ENCODE measurements at places on chromosomes 2 and 18.

- DNase-seq: no peak
Observed at GRCh38 chr2:157830696-157831570, 45.2 kb downstream of the ACVR1 start.

- DNase-seq: no peak
Observed at GRCh38 chr2:2763351-2764000, 432.4 kb upstream of the MYT1L start.

DNA sequence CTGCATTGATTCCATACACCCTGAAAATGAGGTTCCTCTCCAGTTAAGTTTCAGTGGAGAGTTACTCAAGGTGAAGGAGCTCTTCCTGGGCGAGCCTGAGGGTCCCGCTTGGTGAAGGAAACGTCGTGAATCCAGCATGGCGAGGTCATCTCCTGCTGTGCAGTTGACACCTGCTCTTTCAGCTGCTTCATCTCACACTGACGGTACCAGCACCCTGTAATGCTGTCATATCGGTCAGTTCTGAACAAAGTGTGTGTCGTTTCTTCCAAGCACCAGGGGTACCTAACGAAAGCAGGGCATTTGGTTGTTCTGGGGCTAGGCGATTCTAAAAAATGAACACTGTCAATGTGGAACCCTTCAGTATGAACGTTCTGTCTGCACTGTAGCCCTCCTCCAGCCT, 52.6 kb downstream of the ITGB1BP1 start:
- no peak for DNase-seq

GRCh38 chr2:84175970-84176369, 283.1 kb downstream of the SUCLG1 start:
- no peak for DNase-seq

DNA sequence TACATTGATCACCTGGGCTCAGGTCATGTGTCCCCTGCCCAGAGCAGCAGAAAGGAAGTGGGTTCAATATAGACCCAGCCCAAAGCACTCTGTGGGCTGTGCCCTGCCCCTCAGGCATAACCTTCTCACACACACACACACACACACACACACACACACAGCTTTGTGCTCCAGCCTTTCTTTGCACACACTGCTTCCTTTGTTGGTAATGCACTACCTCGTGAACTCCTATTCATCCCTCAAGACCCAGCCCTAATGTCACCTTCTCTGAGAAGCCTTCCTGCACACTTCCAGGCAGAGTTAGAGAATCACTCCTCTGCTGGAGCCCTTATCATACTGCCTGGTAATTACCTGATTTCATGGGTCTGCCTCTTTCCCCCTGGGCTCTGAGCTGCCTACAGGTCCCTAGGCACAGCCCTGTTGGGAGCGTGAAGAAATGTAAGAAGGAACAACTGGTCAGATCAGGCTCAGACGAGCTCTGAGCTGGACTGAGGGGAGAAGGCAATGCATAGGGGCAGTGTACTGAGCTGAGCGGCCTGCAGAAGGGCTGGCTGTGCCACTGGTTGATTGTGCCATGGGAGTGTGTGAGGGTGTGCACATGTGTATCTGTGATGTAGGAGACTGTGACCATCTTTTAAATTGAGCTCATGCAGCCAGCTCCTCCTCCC, 210.3 kb downstream of the GLI2 start:
- DNase-seq: no peak

- no peak for DNase-seq
Observed at GRCh38 chr2:208042041-208042440, 16.7 kb upstream of the PLEKHM3 start.

DNA sequence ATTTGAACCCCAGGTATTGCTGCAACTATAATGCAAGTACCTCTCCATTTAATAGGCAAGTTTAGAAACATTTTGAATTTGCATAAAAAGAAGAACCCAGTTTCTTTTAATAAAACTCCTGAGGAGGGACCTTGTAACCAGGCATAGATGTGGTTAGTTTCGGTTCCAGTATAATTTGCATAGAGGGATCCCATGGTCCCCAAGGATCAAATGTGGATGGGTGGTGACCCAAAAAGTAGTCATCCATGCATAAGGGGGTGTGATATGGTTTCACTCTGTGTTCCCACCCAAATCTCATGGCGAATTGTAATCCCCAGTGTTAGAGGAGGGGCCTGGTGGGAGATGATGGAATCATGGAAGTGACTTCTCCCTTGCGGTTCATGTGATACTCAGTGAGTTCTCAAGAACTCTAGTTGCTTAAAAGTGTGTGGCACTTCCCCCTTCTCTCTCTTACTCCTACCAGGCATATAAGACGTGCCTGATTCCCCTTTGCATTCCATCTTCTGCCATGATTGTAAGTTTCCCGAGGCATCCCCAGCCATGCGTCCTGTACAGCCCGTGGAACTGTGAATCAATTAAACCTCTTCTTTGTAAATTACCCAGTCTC, 40.2 kb upstream of the SKA1 start:
- no peak for DNase-seq

DNA sequence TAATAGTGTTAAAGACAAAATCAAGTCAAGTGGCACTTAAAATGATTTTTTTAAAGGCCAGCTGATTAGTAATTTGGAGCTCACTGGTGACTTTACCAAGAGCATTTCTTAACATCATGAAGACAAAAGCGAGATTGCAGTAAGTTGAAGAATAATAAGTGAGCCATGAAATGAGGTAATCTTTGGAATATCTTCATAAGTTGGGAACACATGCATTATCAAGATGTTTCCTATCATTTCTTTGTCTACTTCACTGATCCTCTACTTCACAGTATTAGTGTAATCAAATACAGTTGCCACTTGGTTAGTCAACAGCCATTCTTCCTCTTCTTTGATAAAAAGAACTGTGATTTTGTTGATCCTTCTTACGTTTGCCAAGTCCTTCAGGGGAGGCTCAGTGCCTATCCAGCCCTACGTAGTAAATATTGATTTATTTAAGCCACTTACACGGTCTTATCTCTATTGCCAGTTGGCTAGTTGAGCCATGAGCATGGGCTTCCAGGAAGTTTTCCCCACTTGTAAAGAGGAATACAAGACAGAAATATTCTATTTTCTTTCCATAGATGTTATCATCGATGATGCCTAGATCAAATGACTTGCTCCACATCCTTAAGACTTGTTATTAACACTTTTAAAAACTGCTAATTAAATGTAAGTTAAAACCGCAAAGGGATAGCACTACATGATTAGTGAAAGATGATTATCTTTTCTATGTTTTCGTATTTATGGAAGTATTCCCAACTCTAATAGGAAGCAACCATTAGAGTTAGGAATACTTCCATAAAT, 46.1 kb downstream of the YES1 start:
- no peak for DNase-seq

GRCh38 chr18:39962546-39962945, 1992.5 kb upstream of the PIK3C3 start:
- no peak for DNase-seq
